ENCODE measurements at places on chromosomes 2 and 18.

GRCh38 chr2:100814043-100814442 is 5.9 kb upstream of the NPAS2 start:
- no peak for DNase-seq

- DNase-seq: no peak
Observed at GRCh38 chr2:10704034-10704594, 14.3 kb upstream of the NOL10 start.

DNA sequence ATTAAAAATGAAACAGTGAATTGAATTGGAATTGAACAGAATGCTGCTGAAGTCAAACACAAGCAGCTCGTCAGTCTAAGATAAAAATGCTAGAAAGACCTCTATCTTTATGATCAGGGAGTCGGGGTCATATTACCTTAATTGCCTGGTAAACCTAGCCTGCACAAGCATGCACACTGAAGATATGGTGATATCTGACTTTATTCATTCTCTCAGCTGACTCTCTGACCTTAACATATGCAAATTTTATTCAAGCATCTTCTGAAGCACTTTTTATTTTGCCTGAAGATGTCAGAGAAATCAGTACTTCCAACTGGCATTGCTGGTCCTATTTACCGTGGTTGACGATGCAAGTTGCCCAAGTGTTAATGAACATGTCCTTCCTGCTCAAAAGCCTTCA is 56.4 kb downstream of the DNER start:
- DNase-seq: no peak

- no peak for DNase-seq
Observed at GRCh38 chr2:74008761-74009395, 24.2 kb downstream of the TET3 start.

GRCh38 chr2:72533765-72534164 is 292.1 kb downstream of the EXOC6B start:
- no peak for DNase-seq

- no peak for DNase-seq
Observed at GRCh38 chr18:31148600-31148999, 14.1 kb downstream of the DSC1 start.

- no peak for DNase-seq
Observed at GRCh38 chr2:10256031-10256514, 46.6 kb upstream of the HPCAL1 start.

GRCh38 chr18:74447404-74448152 is 9.5 kb downstream of the DIPK1C start:
- peak; percentile 59 for DNase-seq

GRCh38 chr2:105521616-105522015 is 122.8 kb upstream of the FHL2 start:
- no peak for DNase-seq

- DNase-seq: no peak
Observed at GRCh38 chr2:62724886-62725711, 19.6 kb downstream of the EHBP1 start.

- DNase-seq: no peak
Observed at GRCh38 chr2:203533676-203534591, 1.2 kb downstream of the RAPH1 start.

GRCh38 chr18:59437851-59438569 is 78.9 kb upstream of the LMAN1 start:
- no peak for DNase-seq

- no peak for DNase-seq
Observed at GRCh38 chr18:59232309-59233016, 12.5 kb downstream of the GRP start.

DNA sequence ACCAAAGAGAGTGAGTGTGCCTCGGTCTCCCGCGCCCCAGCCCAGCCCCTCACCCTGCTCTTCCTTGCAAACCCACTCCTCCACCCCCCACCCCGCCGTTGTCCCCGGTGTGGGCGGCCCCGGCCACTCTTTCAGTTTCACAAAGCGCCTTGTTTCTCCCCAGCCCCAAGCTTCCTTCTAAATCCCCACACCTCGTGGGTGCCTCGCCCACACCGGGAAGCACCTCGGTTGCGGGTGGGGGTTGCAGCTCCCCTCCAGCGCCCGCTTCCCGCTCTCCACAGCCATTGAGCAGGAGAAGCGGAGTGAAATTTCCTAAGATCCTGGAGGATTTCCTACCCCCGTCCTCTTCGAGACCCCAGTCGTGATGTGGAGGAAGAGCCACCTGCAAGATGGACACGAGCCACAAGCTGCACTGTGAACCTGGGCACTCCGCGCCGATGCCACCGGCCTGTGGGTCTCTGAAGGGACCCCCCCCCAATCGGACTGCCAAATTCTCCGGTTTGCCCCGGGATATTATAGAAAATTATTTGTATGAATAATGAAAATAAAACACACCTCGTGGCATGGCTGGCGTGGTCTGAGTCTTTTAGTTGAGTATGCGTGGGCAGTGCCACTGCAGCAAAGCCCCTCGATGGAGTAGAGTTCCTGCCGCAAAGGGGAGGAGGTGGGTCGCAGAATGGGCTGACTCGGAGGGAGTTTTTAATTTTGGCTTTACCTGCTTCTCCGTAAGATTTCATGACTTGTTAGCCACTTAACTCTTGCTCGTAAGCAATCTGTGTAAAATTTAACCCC is 848 bp downstream of the TMSB10 start:
- no peak for DNase-seq

DNA sequence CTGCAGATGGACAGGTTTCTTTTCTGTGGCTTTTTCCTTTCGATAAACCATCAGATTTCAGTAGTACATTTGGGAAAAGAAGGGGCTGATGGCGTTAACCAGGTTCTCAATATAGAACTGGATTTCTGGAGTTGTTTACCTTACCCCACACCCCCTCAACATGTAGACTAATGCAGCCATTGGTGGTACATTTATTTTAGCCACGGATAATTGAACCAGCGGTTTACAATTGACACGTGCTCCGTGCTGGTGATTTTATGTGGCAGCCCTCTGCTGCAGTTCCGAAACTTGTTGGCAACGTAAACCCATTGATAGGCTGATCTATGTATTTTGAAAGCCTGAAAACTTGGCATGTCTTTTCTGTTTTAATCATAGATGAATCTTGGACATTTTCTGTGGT is 5.4 kb downstream of the SOX11 start:
- no peak for DNase-seq

GRCh38 chr2:184646593-184646992 is 48.3 kb downstream of the ZNF804A start:
- no peak for DNase-seq

GRCh38 chr2:74925361-74925786 is 33.1 kb upstream of the POLE4 start:
- no peak for DNase-seq

- DNase-seq: peak; percentile 87
Observed at GRCh38 chr2:26002632-26003310, 20.5 kb upstream of the KIF3C start.

GRCh38 chr2:166115589-166115988 is 12.2 kb downstream of the SCN1A start:
- DNase-seq: no peak

- no peak for DNase-seq
Observed at GRCh38 chr2:152055366-152056108, 43.3 kb downstream of the CACNB4 start.

GRCh38 chr2:103875131-103875530 is 978.8 kb upstream of the POU3F3 start:
- no peak for DNase-seq

DNA sequence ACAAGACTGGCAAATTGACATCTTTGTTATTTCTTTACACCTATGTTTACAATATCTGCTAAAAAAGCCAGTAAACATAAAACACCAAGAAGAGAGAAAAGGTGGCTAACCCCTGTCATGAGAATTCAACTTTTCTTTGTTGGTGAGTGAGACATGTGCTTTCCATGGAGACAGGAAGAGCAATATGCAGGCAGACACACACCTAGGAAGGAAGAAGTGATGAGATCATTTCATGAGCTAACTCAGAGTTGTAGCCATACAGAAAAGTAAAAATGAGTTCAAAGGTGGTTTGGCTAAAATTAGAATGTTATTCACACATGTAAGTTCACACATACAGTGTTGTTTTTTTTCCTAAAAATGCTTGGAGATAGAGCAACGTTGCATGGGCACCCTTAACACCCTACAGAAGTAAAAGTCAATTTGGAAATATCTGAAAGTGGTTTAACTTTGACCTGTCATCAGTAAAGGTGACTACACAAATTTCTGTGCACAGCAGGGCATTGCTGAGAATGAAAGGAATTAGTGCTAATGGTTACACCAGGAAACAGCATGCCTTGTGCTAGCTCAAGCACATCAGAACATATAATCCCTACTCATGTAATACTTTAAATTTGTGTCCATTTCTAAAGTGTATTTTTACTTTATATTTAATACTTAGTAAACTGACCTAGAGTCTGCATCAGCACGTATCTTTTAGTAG is 557.6 kb downstream of the CBLN2 start:
- no peak for DNase-seq

- no peak for DNase-seq
Observed at GRCh38 chr2:123495241-123495640, 529.8 kb upstream of the CNTNAP5 start.

GRCh38 chr2:238868616-238869292 is 20.9 kb downstream of the TWIST2 start:
- DNase-seq: peak; percentile 89

DNA sequence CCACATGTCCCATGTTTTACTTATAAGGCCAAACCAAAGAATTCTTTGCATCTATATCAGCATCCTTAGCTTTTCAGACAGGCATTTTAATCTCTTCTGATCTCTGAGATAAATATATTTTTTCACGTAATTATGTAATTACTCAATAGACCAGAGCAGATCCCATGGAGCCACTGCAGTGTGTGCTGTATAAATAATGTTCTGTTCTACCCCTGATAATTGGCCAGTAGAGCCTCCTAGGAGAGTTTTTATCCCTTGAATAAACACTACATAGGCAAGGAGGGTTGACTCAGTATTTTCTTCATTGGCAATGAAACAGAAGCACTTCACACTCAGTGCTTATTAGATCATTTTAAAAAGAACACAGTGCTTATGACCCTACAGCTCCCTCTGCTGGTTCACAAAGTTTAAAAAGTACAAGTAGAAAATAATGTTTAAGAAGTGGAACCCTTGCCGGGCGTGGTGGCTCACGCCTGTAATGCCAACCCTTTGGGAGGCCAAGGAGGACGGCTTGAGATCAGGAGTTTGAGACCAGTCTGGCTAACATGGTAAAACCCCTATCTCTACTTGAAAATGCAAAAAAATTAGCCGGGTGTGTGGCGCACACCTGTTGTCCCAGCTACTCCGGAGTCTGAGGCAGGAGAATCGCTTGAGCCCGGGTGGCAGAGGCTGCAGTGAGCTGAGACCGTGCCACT is 91.9 kb downstream of the PPP1R1C start:
- DNase-seq: no peak

- DNase-seq: no peak
Observed at GRCh38 chr2:151786483-151786882, 41.7 kb downstream of the ARL5A start.

DNA sequence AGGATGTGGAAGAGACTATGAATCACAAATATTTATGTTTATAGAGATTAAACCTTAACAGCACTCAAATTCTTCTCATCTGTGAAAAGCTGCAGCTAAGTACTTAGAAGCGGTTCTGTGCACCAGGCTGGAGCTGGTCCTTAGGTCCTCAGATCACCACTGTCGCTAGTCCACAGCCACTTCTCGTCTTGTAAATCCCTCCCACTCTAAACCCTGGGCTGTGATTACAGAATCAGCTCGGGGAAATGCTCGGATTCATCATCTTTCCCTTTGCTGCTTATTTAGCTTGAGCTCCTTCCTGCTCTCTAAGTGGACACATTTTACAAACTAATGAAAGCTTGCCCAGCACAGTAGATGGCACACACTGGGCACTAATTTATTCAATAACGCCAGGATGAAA is 61.7 kb downstream of the RNF152 start:
- no peak for DNase-seq

GRCh38 chr2:119741868-119742267 is 17.9 kb upstream of the PTPN4 start:
- no peak for DNase-seq

DNA sequence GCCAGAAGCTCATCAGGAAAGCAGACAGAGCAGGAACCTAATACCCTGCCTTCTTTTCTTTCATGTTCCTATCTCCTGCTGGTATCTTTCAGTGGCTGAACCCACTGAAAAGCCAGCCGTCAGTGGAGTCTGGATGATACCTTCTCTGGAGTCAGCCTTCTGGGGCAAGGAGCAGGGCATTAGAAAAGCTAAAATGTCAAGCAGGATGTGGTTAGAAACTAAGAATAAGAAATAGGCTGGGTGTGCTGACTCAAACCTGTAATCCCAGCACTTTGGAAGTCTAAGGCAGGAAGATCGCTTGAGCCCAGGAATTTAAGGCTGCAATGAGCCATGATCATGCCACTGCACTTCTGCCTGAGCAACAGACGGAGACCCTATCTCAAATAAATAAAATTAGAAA is 642.0 kb upstream of the FSHR start:
- DNase-seq: no peak

DNA sequence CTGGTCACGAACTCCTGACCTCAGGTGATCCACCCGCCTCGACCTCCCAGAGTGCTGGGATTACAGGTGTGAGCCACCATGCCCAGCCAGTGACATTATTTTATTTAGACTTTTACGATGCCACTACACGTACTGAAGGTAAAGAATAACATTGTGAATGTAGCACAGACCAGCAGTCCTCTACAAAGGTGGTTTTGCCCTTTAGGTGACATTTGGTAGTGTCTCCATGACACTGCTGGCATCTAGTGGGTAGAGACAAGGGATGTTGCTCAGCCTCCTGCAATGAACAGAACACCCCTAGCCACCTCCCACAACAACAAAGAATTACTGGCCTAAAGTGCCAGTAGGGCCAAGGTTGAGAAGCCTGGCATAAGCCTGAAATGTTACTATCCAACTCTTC is 69.5 kb downstream of the MYOM1 start:
- DNase-seq: no peak

DNA sequence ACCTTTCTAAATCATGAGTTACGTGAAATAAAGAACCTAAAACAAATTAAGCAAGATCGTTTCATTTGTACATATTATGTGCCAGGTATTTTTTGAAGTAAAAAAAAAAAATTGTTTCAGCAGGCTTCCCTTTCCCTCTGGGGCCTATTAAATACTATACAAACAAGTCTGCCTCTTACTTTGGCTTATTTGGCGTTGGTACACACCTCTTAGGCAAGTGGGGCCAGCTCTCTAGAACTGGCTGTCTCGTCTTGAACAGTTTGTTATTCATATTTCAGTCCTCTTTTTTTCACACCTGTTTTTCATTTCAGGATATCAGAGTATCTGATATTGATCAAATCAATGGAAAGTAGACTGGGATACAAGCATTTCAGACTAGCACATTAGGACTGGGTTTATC is 27.4 kb upstream of the PPP3R1 start:
- no peak for DNase-seq

DNA sequence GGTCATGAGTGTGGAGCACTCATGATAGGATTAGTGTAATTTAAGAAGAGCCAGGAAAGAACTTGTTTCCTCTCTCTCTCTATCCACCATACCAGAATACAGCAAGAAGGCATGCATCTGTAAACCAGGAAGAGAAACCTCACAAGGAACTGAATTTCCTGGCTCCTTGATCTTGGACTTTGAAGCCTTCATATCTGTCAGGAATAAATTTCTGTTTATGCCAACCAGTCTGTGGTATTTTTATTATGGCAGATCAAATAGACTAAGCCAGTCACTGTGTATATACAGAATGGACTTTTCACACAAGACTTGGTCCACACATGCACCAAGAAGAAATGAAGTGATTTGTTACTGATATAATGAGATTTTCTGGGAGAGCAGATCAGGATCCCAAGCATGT is 930.1 kb upstream of the TMEFF2 start:
- no peak for DNase-seq

Measured in lower leg skin (tissue), 4 donors.